Sciatic nerve (tissue), 2 donors: ENCODE measurements at places on chromosomes 11 and 22.

- DNase-seq, result no peak
Measured at GRCh38 chr11:63817758-63818498, 4.7 kb downstream of the SPINDOC start.

DNA sequence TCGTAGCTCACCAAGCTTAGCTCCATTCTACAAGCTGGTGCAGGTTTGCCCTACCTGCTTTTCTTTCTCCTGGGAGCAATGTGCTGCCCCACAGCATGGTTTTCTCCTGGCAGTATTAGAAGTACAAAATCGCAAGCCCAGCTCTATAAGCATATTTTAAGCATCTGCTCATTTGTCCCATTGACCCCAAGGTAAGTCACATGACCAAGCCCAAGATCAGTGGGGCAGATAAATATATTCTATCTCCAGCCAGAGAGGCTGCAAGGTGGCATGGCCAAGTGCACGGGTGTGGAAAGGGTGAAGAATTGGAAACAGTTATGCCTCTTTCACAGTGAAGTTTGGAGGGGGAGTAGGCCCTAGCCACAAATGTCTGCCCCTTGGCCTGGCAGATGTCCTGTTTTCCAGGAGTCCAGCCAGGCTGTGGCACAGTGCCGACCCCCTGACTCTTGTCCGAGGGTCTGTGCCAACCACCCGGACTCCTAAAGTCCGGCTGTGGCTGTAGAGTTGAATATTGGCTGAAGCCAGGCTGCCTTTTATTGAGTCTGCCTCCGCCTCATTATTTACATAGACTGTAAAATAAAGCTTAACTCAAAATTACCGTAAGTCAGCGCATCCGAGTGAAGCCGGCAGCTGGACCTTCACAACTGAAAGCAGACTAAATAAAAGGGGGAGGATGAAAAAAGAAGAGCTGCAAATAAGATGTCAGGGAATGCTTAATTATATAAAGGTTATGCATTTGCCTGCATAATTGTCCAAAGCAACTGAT is 165.7 kb downstream of the COMMD9 start:
- DNase-seq, result no peak

- no peak for DNase-seq
Measured at GRCh38 chr11:74157169-74157568, 13.6 kb downstream of the C2CD3 start.

DNA sequence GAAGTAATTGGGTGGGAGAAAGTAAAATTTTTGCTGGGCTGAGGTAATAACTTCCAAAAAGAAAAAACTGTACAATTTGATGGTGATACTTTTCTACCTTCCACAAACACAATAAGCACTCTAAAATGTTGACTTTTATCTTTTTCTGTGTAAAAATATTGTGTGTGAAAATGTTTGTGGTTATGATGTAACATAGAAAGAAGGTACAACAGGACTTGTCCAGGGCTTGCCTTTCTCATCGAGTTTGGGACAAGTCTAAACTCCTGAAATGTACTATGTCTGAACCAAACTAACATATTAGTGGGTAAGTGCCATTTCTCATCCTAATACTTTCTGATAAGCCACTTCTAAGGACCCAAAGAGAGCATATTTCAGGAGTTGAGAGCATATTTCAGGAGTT is 174.2 kb upstream of the PDGFD start:
- no peak for DNase-seq

DNA sequence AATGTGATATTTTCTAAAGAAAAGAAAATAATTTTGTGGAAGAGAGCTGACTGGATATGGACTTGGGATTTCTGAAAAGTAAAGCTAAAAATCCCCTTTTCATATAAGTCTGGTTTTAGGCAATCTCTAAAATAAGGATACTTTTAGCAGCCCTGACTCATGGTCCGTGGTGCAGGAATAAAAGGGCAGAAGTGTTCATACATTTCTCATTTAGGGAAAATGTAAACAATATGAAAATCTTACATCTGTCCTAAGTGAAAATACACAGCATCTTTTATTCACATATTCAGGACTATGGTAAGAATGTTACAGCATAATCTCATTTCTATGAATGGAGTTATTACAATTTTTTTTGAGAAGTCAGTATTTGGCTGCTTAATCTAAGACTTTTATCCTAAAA is 735 bp upstream of the ETS1 start:
- DNase-seq, result no peak

- DNase-seq, result no peak
Measured at GRCh38 chr22:48314073-48314472, 1513.6 kb downstream of the BRD1 start.

GRCh38 chr11:43920598-43921419 is 21.6 kb upstream of the C11orf96 start:
- no peak for DNase-seq

DNA sequence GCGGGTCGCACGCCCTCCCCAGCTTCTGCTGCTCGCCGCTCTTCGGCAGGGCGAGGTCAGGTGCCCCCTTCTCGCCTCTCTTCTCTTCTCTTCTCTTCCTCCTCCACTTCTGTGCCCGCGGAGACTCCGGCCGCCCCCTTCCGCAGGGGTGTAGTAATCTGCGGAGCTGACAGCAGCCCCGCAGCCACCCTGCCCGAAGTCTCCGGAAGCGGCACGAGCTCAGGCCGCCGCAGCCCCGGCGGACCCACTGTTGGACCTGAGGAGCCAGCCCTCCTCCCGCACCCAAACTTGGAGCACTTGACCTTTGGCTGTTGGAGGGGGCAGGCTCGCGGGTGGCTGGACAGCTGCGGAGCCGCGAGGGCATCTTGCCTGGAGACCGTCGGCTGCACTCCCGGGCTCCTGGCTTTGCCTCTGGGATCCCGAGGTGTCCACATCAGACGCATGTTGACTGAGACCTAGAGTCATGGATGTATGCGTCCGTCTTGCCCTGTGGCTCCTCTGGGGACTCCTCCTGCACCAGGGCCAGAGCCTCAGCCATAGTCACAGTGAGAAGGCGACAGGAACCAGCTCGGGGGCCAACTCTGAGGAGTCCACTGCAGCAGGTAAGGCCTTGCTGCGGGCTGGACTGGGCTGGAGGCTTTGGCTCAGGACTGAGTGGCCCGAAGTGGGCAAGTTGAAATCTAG is 486 bp downstream of the STIM1 start:
- DNase-seq, result peak; percentile 61

- no peak for DNase-seq
Measured at GRCh38 chr11:30206249-30206996, 24.4 kb upstream of the FSHB start.

DNA sequence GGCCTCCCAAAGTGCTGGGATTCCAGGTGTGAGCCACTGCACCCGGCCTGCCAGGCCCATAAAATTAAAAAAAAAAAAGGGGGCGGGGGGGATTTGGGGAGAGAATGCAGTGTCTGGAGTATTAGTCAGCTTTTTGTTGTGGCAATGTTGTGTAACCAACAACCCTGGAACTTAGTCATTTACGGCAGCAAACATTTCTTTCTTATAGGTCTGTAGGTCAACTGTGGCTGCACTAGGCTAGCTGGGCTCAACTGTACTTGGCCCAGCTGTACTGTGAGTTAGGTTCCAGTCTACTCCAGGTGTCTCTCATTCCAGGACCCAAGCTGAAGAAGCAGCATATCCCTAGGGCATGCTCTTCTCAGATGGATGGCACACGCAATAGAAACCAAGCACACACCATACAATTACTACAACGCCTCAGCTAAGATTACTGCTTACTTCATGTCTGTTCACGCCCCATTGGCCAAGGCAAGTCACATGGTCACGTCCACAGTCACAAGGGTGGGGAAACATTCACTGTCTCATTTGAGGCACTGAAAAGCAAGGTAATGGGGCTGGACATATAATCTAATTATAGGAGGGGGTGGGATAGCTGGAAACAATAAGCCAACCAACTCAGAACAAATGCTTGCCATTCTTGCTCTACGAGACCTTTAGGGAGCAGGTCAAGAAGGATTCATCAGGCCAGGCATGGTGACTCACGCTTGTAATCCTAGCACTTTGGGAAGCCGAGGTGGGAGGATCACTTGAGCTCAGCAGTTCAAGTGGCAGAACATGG is 10.4 kb upstream of the SPINDOC start:
- no peak for DNase-seq

DNA sequence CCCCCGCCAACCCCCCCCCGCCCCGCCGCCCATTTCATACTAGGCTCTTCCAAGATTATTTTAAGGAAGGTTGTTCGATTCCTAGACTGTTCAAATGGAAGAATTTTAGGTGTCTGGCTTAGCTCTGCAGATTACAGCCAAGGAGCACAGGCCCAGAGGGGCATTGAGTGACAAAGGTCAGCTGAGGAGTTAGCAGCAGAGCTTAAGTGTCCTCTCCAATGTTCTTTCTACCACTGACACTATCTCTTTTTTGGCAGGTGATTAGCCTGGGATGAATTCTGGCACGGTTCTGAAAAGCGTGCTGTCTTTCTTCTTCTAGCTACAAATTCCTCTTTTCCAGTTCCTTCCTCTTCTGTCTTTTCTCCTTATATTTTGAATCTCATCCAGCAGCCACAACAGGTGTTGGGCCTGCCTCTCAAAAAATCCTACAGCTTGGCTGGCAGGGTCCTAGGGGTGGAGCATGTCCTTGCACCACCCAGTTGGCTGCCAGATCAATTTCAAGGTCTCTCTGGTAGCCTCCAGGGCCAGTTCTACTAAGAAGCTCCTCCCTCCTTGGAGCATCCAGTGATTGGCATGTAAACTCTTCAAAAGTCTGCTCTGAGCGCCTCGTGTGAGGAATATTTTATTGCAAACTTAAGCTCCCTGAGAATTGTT is 23.0 kb downstream of the KCNE3 start:
- no peak for DNase-seq

DNA sequence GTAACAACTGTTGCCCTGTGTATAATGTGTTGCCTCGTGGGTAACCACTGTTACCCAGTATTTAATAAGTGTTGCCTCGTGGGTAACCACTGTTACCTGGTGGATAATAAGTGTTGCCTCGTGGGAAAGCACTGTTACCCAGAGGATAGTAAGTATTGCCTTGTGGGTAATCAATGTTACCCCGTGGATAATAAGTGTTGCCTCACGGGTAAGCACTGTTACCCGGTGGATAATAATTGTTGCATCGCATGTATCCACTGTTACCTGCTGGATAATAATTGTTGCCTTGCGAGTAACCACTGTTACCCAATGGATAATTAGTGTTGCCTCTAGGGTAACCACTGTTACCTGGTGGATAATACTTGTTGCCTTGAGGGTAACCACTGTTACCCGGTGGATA is 17.1 kb upstream of the NXPE4 start:
- DNase-seq, result no peak

- no peak for DNase-seq
Measured at GRCh38 chr22:50117168-50117762, 27.5 kb downstream of the MOV10L1 start.

GRCh38 chr22:42168476-42168875 is 37.9 kb upstream of the CYP2D6 start:
- DNase-seq, result no peak

GRCh38 chr11:131686836-131687235 is 316.4 kb downstream of the NTM start:
- no peak for DNase-seq

DNA sequence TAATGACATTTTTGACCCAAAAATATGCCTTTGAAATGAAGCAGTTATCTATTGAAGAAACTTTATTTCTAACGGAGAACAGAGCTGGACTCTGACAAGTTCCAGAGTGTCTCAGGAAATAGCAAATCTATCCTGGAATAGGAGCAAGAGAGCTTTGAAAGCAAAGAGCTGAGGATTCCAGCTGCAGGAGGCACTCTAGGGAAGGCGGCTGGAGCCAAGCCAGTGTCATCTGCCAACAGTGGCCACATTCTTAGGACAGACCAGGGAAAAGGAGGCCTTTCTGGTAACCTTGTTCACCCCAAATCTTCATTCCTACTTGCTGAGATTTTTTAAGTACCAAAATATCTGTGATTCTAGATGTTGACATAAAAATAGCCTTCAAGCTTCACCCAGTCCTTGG is 493.5 kb upstream of the B3GAT1 start:
- no peak for DNase-seq

- no peak for DNase-seq
Measured at GRCh38 chr11:62654297-62654696, 1.2 kb upstream of the INTS5 start.

DNA sequence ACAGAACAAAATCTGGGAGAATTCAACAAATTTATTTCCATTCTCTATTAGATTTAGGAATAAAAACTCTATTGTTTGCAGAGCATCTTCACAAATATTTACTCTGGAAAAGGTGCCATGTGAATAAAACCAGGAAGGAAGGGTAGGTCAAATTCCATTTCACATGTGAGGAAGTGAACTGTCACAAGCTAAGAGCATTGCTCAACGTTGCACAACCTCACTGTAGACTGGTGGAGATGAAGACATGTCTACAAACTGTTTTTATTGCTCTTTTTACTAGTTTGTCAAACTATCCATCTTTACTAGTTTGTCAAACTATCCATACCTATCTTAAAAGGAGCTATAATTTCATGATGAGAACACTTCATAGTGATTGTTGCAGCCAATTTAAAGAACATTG is 236.4 kb downstream of the CNTN5 start:
- DNase-seq, result no peak

DNA sequence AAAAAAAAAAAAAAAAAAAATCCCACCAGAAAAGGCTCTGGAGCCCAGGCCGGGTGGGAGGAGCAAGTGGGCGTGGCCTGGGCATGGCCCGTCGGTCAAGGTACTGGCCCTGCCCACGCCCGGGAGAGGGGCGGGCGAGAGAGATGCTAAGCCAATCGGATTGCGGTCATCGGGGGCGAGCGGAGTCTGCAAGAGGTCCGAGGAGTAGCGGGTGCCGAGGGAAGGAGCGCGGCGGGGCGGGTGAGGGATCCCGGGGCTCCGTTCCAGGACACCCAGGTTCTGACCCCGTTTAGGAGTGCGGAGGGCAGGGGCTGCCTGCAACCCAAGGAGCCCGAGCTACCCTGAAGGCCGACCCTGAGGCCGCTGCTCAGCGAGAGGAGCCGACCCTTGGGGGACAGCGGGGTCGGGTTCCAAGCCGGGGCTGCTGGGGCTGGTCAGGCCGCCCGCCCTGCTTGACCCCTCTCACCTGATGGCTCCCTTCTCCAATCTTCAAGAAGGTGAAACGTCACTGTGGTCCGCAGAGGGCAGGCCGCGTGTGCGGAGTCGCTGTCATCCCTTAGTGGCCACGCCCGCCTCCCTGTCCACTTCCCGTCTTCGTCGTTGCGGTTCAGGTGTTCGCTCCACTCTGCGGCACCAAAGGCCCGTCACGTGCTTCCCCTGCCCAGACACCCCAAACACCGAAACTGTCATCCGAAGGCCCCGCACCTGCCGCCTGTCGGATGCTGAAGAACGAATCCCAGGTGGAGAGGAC is 11.1 kb upstream of the TAB1 start:
- peak; percentile 90 for DNase-seq

DNA sequence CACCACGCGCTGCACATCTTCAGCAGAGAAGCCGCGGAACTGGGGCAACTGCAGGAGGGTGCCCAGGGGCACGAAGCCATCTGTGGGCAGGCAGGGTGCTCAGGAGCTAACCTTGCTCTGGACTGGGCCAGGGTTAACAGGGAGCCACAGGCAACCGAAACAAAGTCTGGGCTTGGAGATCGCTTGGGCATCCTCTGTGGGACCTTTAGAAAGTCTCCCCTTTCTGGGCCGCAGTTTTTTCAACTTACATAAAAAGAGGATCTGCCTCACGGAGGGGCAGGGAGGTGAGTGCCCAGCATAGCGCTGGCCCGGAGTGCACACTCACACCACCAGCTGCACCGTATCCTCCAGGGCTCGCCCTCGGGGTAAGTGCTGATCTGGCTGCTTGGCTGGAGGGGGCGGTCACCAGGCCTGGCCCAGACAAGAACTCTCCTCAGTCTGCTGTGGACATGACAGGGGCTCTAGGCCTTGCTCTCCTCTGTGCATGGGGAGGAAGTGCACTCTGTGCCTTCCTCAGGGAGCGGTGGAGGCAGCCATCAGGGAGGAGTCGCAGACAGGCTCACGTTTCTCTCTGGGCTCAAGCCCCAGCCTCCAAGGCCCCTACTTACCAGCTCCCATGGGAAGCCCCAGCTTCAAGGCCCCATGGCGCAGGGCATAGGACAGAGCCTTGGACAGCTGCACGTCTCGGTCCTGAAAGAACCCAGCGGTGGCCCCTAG is 937 bp downstream of the TRPT1 start:
- peak; percentile 63 for DNase-seq
